ENCODE measurements at places on chromosomes 11 and 22. TPM values are rescaled to one million over a fixed set of nuclear protein-coding genes. Genes with fewer than 3 reads are reported as not detected.

- DNase-seq = no peak
Measured at GRCh38 chr11:111361052-111361801, 17.8 kb downstream of the POU2AF1 start.

- no peak for DNase-seq
Measured at GRCh38 chr11:83862691-83863090, 576.5 kb upstream of the CCDC90B start.

GRCh38 chr22:16854631-16855030, 29.4 kb upstream of the XKR3 start:
- DNase-seq = no peak

Gene CXCR5
- total RNA-seq = 18.9 TPM
